Peyer's patch (tissue), 4 donors: ENCODE measurements at places on chromosomes 2 and 18. TPM values are rescaled to one million over a fixed set of nuclear protein-coding genes. Genes with fewer than 3 reads are reported as not detected.

- DNase-seq: no peak
Measured at GRCh38 chr18:74785632-74786031, 188.0 kb downstream of the ZNF407 start.

The FKBP1B gene
- 9.4 TPM for total RNA-seq

DNA sequence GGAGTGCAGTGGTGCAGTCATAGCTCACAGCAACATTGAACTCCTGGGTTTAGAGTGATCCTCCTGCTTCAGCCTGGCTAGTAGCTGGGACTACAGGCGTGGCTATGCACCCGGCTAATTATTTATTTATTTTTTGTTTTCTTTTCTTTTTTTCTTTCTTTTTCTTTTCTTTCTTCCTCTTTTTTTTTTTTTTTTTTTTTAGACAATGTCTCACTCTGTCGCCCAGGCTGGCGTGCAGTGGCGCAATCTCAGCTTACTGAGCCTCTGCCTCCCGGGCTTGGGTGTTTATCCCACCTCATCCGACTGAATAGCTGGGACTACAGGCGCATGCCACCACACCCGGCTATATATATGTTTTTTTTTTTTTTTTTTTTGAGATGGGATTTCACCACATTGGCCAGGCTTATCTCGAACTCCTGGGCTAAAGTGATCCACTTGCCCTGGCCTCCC is 1.4 kb upstream of the ANXA4 start:
- DNase-seq: no peak

DNA sequence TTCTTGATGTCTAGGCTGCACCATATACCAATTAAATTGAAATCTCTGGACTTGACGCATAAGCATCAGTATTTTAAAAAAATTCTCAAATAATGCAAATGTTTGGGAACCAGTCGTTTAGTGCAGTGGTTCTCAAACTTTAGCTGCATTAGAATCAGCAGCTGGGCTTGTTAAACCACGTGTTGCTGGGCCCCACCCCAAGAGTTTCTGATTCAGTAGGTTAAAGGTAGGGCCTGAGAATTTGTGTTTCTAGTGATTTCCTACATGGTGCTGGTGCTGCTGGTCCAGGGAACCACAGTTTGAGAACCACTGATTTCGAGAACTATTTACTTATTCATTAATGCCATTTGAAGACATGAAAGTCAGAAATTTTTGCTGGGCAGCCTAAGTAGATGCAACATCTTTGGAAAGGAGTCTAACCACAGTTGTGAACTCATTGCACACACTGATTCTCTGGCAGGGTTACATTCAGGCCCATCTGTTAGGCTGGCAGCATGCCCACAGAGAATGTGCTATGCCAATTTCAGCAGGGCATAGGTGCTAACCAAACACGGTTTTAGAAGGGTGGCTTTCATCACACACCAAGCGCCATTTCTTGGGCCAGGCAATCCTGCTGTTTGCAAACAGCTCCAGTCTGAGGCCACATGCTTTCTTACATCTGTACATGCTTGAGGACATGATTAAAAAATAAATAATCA is 26.4 kb upstream of the ATP5MC3 start:
- DNase-seq: no peak

- DNase-seq: no peak
Measured at GRCh38 chr18:36247036-36247435, 50.5 kb upstream of the FHOD3 start.

DNA sequence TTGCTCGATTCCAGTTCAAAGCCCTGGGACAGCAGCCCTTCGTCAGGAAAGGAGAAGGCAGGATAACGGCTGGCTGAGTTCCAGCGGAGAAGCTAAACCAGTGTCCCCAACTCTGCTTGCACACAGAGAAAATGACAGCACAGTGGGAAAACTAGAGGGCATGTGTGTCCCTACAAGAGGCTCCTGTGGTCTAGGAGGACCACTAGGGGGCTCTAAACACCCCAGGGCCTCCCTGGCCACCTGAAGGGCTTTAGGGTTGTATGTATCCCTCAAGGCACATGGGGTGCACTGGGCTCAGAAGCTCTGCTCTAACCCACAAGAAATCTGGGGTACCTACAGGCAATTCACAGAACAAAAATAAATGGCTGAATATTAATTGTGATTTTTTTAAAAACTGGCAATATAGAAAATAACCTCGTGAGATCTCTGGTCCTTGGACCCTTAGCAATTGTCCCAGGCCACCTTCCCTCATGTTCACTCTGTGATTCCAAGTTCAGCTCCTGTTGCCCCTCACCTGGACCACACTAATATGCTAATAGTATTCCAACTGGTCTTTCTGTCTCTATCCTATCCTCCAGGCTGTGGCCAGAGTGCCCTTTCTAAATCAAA is 17.5 kb downstream of the STAT1 start:
- no peak for DNase-seq

DNA sequence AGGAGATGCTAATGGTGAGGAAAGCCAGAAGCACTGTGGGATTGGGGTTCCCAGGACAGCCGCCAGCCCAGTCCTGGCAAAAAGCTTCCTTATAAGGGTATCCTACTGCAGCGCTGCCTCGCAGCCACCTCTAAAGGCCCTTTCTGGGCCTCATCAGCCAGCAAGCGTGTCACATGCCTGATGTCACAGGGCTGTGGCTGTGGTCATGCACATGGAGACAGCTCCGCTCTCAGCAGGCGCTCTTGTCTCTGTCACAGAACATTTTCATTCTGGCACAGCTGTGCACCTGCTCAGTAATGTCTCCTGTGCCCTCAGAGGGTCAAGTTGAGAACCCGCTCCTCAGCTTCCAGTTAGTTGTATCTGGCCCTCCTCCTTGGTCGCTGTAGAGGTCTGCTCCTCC is 17.7 kb upstream of the MAL start:
- no peak for DNase-seq

GRCh38 chr2:150474326-150475074 is 13.0 kb downstream of the RND3 start:
- DNase-seq: no peak

The IL36G gene
- not detected for total RNA-seq

GRCh38 chr18:48098007-48098406 is 167.5 kb upstream of the SMAD2 start:
- DNase-seq: no peak

DNA sequence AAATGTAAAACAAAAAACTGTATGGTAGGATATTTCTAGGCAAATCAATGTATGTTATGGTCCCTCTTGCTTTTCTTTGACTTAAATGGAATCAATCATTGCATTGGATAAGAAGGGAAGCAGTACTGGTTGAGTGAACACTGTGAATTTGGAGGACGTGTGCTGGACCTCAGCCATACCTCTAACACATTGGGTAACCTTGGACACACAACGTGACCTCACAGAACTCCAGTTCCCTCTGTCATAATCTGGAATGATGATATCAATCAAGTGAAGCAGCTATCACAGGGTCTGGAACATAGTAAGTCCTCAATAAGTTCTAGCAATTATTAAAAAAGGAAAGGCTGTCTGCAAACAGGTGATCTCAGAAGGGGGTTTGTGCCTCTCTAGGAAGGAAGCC is 474.9 kb upstream of the TCF4 start:
- DNase-seq: no peak

The TYMS gene
- 10.1 TPM for total RNA-seq

GRCh38 chr18:57666818-57667497 is 45.3 kb upstream of the NARS1 start:
- DNase-seq: no peak

The HAUS1 gene
- 47.9 TPM for total RNA-seq

The SAP130 gene
- 14.9 TPM for total RNA-seq

DNA sequence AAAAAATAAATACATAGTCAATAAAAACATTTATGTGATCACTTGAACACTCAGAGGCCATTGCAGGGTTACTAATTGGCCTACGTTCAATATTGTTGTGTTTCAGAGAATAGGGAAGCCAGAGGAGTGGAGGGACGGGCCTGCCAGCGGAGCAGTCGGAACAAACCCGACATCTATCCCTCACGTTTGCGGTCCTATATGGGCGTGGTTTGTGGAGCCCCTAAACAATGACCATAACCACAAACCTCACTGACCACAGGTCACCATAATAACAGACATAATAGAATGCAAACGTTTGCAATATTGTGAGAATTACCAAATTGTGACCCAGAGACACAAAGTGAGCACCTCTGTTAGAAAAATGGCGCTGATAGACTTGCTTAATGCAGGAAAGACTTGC is 19.5 kb upstream of the ZNF516 start:
- no peak for DNase-seq

- no peak for DNase-seq
Measured at GRCh38 chr2:31950946-31951562, 59.8 kb downstream of the MEMO1 start.

- no peak for DNase-seq
Measured at GRCh38 chr2:188494906-188495305, 203.2 kb downstream of the GULP1 start.

DNA sequence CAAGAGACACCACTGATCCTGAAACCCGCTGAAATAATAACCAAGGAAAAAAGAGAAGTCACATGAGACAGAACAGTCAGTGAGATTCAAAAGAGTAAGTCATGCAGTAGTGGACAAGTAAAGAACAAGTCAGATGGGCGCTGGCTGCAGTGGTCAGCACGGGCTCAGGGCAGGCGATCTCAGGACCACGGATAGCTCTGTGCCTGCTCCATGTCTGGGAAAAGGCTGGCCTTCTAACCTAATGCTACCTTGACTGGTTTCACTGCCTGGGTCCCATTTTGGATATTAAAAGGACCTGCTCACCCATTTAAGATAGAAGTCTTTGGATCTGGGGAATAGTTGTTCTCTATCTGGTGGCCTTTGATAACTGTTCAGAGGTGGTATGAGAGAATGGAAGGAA is 61.7 kb upstream of the LCLAT1 start:
- no peak for DNase-seq

DNA sequence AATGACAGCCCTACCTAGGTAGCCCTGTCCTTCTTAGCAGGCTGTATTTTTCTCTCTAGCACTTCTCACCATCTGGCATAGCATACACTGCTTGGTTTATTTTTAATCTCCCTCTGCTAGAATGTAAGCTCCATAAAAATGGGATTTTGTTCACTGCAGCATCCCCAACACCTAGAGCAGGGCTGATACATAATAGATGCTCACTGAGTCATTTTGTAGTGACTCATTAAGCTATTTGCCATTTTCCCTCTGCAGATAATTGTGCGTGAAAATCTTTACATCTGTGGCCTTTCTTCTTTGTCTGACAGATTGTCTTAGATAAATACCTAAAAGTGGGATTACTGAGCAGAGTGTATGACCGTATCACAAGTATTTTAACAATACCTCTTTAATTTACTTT is 82.5 kb downstream of the CERS6 start:
- no peak for DNase-seq

GRCh38 chr2:64574871-64575270 is 50.7 kb downstream of the AFTPH start:
- DNase-seq: no peak

DNA sequence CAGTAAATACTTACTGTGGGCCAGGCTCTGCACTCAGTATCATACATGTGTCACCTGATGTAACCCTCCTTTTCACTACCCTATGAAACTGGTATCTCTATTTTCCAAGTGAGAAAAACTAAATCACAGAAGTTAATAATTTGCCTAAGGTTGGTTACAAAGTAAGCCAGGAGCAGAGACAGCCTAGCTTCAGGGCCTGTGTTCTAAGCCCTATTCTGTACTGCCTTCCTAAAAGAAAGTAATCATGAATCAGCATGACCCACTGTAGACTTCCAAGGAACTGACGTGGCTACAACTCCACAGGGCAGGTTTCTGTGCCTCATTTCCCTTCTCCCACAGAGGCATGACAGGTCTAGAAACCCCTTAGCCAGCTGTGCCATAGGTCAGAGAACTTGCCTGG is 14.3 kb downstream of the ZNF142 start:
- DNase-seq: no peak
